Stimulated activated effector memory CD8-positive, alpha-beta T cell treated with anti-CD3 and anti-CD28 coated beads, Interleukin-12 subunit alpha, Interleukin-12 subunit beta, amount 100 ng/mL, for 72 hours (primary cell): ENCODE measurements at places on chromosomes 12 and 14.

- DNase-seq: no peak
Observed at GRCh38 chr12:117908411-117908810, 60.4 kb downstream of the KSR2 start.

- DNase-seq: peak; percentile 5
Observed at GRCh38 chr14:55301437-55302121, 30.4 kb downstream of the FBXO34 start.

GRCh38 chr12:34395056-34396005, 373.0 kb downstream of the ALG10 start:
- DNase-seq: peak; percentile 30

DNA sequence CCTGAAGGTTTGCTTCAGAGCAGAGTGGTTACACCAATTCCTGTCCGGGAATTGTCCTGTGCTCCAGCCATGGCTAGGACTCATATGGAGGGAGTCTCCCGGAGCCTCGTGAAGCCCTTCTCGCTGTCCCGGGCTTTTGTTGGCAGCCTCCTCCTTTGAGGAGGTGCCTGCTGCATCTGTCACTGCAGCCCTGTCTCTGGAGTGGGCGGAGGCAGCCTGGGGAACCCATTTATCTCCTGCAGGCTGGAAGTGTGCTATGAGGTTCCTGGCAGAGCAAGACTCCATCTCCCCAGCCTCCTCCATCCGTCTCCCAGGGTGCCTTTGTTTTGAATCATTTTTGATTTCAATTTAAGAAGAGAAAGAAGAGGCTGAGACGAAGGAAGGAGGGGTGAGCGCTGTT, 355.3 kb downstream of the GLT1D1 start:
- no peak for DNase-seq

- DNase-seq: no peak
Observed at GRCh38 chr12:61998791-61999190, 261.4 kb upstream of the USP15 start.

GRCh38 chr14:36835128-36835527, 173.5 kb downstream of the PAX9 start:
- no peak for DNase-seq

- DNase-seq: no peak
Observed at GRCh38 chr12:7376196-7376595, 67.8 kb downstream of the CD163L1 start.

DNA sequence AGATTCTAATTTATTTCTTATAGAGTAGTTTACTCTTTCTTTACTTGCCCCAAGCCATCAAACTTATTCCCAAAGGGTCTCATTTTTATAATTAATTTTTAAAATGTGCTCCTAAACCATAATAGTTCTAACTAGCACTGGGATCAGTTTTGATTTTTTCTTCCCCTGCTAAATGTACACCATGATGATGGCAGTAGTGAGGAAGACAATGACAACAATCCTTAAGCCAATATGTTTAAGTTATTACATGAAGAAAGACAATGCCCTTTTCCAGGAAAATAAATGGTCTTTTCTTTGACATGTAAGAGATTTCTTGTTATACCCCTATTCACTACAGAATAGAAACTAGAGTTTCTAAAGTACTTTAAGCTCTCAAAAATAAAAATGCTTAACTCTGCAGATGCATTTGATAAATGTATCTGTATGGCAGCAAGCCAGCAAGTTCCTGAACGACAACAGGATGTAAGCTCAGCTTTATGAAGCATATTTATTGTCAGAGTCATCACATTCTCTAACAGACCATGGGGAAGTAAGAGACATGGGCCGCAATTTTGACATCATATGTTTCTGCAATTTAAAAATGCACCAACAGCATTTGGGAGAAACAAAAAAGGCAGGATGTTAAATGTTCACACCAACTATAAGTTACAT, 36.0 kb upstream of the SNX6 start:
- no peak for DNase-seq

DNA sequence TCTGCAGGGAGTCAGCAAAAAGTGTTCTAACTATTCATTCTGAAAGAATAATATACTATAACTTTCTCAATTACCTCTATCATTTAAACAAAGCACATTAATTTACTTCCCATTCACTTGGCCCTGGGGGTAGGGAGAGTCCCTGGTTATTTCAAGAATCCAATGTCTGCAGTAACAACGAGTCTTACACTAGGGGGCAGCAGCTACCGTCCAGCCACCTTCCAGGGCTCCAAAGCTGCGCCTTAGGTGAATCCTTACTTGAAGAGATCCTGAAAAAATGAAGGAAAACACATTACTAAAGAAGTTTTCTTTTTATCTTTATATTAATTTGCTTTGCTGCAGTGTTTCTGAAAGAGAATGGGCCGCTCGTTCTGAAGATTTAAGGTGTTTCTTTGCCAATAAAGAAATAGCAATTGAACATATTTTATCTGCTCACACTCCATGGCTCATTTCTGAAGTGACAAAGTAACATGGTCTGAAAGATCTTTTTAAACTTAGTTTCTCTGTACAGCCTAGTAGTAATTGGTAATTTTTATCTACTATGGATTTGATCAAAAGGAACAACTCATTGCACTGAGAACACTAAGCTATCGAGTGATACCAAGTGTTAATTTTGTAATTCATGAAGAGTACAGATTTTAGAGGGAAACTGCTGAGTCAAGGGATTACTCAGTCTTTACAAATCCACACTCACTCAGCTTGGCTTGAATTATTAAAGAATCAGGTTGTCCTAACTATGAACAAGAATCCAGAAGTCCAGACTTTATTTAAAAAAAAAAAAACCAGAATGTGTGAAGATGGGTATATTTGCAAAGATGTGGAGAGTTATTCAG, 27.6 kb downstream of the BHLHE41 start:
- DNase-seq: no peak

GRCh38 chr12:54131641-54132280, 57.0 kb downstream of the SMUG1 start:
- no peak for DNase-seq

DNA sequence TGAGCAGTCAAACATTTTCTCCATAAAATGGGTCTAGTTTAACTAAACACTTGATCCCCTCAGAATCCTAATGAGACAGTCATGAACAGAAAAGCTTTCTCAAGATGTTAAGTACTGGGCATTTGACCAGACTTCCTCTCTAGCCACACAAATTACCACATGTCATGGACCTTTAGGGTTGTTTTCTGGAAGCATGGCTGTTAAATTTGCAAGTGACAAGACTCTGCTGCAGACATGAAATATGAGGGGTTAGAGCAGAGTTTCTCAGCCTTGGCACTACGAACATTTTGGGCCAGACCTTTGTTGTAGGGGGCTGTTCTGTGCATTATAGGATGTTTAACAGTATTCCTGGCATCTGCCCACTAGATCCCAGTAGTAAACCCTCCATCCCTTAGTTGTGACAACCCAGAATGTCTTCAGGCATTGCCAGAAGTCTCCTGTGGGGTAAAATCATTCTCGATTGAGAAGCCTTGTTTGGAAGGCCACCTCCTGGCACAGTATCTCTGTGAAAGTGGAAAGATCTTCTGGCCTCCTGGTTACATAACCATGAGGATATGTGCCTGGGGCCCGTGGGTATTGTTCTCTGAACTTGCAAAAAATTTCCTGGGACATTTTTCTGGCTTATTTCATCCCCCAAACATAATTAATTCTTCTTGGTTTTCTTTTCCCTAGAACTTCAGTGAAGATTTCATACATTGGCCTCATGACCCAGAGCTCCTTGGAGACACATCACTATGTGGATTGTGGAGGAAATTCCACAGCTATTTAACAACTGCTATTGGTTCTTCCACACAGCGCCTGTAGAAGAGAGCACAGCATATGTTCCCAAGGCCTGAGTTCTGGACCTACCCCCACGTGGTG, 4.3 kb downstream of the TMEM106C start:
- DNase-seq: no peak

GRCh38 chr14:77212943-77213678, 31.5 kb downstream of the TMEM63C start:
- peak; percentile 9 for DNase-seq

DNA sequence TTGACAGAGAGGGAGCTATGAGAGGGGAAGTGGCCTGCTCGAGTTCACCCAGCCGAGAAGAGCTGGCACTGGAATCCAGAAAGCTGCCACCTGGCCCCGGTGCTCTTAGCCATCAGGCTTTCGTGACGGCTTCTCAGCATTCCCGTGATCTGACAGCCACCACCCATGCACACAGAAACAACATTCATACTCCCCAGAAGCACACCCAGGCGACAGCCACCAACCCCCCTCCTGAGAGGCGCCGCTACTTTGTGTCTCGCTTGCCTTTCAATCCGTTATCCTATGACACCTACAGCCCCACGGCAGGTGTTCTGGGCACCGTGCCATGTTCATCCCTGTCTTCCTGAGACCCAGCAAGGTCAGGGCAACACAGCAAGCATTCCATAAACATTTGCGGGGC, 31.4 kb downstream of the PSMC1 start:
- no peak for DNase-seq

DNA sequence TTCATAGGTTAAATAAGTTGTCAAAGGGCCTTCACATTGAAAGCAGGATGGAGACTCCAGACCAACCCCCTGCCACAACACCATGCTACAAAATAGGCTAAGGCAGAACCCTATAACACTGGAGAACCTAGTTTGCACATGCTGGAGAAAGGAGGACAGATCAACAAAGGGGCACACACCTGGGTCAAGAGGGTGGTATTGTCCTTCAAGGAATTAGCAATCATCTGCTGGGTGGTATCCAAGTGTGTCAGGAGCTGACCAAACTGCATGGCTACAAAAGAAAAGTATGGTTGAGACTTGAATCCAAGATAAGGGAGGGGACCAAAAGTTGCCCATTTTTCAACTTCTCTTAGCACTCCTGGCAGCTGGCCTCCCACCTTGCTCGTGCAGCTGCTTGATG, 9.2 kb downstream of the MBD6 start:
- no peak for DNase-seq

DNA sequence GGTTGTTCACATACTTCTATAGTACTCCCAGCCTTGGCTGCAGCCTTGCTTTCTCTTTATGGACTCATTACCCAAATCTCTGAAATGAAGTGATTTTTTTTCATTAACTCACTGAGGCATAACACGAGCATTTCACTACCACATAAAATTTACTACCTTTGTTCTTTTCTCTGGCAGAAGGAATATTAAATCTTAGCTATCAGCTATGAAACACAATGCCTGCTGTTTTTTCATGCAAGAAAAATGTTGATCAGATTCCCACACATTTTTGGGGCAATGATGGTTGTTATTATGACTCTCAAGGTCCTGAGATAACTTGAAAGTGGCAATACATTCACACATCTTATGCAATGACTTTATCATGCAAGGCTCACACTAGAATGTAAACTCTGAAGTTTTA, 225.3 kb upstream of the ATP2B1 start:
- no peak for DNase-seq

DNA sequence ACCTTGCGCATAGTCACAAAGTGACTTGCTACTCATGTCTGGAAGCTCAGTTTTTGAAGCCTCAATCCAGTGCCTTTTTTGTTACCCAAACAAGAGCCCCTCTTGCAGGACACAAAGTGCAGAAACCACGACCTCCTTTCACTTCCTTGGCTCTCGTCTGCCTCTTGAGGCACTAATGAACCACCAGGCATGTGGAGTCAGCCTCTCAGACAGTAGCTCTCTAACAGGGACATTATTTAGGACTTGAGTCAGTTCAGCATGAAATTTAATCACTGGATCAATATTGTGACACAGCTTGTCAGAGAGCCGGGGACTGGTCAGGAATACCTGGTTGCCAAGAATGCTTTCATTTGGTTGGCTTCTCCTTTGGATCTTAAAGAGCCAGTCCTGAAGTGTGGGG, 46.7 kb downstream of the HSPB8 start:
- DNase-seq: no peak

- DNase-seq: no peak
Observed at GRCh38 chr12:124938108-124938507, 23.7 kb upstream of the UBC start.

GRCh38 chr14:100399052-100399849, 76.1 kb downstream of the SLC25A47 start:
- no peak for DNase-seq

DNA sequence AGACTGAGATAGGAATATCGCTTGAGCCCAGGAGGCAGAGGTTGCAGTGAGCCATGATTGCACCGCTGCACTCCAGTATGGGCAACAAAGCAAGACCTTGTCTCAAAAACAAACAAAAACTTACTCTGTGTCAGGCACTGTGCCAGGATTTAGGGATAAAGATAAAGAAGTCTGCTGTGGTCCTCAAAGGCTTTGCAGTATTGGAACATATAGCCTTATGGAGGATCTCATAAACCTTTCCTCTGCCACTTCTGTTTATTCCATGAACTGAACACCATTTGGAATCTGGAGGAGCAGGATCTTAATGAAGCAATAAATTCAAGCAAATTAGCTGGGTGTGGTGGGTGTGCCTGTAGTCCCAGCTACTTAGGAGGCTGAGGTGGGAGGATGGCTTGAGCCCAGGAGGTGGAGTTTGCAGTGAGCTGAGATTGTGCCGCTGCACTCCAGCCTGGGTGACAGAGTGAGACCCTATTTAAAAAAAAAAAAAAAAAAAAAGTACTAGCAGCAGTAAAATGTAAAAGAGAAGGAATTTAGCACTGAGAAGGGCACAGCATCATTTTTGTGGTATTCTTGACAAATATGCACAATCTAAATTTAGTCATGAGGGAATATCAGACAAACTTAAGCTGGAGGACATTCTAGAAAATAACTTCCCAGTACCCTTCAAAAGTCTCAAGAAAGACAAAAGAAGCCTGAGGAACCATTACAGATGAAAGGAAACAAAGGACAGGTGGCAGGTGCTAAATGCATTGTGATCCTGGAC, 27.1 kb downstream of the BMAL2 start:
- DNase-seq: no peak

DNA sequence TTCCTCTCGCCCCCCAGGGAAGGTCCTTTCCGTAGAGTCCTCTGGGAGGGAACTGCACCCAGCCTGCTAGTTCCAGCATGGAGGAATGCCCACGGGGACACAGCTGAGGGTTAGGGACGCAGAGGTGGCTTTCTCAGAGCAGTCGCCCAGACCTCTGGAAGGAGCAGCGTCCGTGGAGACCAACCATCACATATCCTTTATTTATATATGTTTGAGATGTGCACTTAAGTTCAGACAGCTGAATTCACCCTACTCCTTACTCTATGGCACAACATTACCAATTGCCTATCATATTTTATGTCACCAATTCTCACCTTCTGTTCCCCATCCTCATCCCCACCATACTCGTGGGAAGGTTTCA, 305.6 kb upstream of the DIO3 start:
- DNase-seq: no peak

DNA sequence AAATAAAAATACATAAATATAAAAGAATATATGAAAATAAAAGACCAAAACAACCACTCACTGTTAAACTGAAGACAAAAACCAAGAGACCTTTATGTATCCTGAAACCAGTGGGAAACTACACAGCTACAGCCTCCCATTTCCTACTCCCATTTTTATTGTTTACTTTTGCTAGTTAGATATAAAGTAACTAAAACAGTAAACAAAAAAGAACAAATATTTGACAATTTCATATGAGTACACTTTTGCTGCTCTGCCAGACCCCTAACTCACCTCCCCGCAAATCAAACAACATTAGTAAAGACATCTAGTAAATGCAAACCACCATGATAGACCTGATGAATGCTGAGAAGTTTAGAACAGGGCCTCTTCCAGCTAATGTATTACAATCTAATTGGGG, 97.1 kb downstream of the BCL2L14 start:
- DNase-seq: no peak
